ENCODE measurements at places on chromosomes 11 and 22.

- DNase-seq, result no peak
These were observed at the start of gene OR4A16 for GRCh38 chr11:55342901-55343300. Gene OR4A16 (plus strand): TSS chr11:55343201. CDS start chr11:55343201, 0 bp downstream.

DNA sequence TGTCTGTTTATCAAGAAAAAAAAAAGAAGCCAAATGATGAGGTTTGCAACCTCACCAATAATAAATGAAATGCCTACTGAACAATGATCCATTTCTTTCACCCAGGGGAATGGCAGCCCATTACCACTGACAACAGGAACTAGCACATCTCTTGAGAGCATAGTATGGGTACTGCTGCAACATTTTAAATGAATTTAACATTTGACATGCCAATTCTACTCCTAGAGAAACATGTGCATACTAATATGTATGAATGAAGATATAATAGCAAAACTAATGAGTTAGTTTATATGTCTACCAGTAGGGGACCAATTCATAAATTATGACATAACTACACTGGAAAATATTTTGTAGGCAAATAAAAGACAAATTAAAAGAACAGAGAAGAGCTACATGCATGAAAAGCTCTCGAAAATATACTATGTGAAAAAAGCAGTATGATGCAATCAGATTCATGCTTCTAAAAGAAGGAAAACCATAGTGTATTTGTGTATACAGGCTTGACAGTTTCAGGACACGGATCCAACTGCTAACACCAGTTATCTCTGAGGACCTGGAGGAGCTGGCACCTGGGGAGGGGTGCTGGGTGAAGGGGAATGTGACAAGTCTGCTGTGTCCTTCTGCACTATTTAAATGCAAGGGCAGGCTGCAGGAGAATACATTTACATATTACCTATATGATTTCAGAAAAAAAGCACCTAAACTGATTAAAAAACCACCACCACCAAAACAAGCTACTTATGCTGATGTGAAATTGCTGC is 6.9 kb downstream of the SMCO4 start:
- DNase-seq, result no peak

- DNase-seq, result no peak
These were observed 84.4 kb upstream of the FIBIN start for GRCh38 chr11:26909515-26909914.

DNA sequence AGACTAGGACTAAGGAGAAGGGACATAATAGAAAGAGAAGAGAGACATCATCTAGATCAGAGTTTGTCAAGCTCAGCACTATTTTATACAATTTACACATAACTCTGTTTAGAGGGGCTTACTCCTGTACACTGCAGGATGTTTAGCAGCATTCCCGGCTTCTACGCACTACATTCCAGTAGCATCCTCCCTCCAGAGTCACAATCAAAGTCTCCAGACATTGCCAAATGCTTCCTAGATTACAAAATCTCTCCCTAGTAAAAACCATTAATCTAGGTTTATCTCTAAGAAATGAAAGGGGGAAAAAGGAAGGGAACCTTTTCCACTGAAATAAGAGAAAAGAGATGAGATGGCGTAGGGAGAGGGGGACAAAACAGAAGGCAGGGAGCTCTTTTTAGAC is 4.0 kb downstream of the USP28 start:
- DNase-seq, result no peak

GRCh38 chr11:57457643-57458023 is 2.7 kb upstream of the RTN4RL2 start:
- DNase-seq, result no peak

GRCh38 chr11:117932947-117933346 is 3.7 kb upstream of the TMPRSS13 start:
- no peak for DNase-seq

All from T-cell (primary cell).